ENCODE measurements at places on chromosomes 5 and 9.

DNA sequence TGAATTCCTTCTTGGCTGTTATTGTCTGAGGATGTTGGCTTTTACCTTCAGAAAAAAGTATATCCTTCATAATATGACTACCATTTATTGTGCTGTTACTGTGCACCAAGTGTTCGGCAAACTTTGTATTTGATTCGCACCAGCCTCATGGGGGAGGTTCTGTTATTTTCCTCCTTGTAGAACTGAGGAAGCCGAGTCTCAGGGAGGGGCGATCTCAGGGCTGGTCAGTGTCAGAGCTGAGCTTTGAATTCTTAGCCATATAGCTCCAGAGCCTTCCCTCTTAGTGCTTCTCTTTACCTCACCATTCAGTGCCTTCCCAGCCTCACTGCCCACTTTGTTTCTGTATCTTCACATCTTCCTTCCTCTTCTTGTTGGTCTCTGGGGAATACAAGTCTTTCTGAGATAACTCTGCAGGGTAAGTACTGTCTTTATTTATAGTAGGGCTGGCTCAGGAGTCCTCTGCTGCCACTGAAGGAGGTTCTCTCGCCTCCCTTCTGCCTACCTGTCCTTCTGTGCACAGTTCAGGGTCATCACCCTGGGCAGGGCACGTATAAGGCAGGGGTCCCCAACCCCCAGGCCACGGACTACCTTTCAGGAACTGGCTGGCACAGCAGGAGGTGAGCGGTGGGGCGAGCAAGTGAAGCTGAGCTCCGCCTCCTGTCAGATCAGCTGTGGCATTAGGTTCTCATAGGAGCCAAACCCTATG, 48.4 kb downstream of the GALNT10 start:
- no peak for DNase-seq

- DNase-seq, result no peak
These were observed 39.0 kb upstream of the EXOC3 start for GRCh38 chr5:403995-404394.

GRCh38 chr9:105243015-105243686, 1.3 kb upstream of the SLC44A1 start:
- no peak for DNase-seq

DNA sequence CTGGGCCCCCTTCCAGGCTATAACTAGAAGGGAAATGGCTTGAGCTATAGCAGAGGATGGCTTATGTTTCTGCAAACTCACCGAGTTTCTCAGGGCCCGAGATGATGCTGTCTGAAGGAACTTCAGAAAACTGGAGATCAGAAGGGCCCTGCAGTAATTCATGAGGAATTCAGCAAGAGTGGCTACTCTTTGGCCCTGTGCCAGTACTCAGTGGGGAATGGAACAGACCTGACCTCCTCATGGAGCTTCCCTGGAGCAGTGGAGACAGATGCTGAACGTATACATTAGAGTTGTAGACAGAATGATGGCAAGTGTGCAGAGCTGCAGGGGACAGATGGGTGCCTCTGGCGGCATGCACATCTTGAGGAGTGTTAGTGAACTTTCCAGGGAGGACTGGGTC, 17.3 kb upstream of the SMIM32 start:
- no peak for DNase-seq

DNA sequence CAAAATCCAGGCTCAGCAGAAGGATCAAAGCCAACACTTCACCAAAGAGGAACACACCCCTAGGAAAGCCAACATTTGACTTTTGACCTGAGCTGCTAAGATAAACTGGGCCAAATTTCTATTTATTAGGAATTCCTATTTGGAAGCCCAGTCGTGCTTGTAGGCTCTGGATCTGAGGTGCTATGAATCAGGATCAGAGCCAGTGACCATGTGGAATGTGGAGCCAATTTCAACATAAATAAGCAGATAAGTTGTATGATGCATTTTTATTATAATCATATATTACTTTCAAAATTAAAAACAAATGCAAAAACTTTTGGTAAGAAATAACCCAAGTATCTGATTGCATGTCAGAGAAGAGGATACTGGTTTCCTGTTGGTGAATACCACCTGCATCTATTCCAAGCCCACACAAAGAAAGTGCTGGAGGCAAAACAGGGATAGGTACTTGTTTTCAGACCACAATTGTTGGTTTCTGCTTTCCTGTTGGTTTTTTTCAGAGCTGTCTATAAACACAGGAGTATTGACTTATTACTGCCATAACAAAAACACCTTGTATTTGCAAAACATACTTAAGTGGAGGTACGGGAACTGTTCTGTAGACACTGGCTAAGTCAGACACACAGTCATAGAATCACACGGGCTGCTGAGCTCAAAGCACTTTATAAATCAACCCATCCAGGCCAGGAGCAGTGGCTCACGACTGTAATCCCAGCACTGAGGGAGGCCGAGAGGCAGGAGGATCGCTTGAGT, 52.8 kb downstream of the ARL15 start:
- peak; percentile 5 for DNase-seq

DNA sequence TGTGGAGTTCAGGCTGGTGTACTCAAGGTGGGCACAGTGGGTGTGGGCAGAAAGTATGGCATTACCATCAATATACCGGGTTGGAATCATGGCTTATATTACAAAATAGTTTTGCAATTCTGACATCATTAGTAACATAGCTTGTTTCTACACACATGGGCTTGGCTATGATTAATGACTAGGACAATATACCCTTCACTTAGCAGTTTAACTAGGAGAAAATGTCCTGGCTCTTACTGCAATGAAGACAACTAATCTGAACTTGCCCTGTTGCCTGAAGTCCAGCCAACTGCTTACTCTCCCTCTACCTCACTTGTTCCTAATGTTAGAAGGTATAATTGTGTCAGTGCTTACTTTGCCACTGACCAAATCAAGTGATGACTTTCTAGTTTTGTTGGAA, 612.5 kb downstream of the EFNA5 start:
- DNase-seq, result no peak

- DNase-seq, result no peak
These were observed 63.4 kb downstream of the NR6A1 start for GRCh38 chr9:124707666-124708065.

- DNase-seq, result no peak
These were observed 148.5 kb downstream of the PHF2 start for GRCh38 chr9:93724852-93725251.

DNA sequence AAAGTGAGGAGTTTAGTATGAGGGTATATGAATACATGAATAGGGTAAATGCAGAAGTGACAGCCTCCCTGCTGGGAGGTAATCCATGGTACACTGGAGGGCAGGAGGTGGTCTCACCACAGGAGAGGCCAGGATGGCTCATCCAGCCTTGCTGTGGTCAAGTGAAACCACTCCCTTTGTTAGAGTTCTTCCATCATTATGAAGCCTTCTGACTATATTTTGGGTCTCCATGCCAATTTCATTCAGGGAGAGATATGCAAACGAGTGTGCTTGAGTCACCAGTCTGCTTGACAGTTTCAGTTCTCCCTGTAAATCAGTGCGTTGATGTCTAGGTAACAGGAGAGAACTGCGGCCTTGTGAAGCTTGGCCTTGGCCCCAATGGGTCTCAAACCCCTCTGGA, 16.4 kb downstream of the PPP3R2 start:
- DNase-seq, result no peak

DNA sequence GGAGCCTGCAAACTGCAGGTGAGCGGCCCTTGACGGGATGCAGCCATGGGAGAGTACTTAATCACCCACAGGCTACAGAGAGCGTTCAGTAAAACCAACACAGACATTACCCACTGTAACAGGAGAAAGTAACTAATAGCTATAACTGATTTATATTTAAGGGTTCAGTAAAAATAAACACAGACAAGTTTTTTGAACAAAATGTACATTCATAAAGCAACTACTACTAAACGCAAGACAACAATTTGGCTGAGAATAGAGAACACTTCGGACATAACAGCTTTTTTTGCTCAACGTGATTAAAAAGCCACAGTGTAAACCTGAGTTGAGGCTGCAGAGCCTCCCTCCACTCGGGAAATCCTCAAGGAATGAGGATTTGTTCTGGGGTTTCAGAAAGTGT, 61.7 kb downstream of the LIFR start:
- DNase-seq, result no peak

DNA sequence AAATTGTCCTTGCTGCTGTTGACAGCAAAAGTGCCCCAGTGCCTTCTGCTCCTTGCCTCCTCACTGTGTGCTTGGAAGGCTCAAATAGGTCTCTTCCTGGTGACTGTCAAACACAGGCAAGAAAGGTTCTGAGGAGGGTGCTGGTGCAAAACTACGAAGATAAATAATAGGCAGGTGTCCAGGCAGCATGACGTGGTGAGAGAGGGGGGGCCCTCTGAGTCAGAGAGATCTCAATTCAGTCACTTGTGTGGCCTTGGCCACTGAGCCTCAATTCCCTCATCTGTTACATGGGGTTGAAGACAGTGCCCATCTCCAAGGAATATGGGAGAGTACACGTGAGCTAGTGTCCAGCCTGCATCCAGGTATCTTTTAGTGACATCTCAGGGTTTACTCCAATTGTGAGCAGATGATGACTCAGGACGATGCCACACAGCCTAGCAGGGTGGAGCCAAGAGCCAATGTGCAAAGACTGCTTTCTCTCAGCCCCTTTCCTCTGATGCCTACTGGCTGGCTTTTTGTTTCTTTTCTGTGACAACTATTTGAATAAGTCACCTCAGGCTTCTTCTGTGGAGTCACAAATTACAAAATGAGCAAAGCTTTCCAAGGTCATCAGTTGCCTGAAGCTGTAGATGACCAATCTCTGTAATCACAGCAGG, 29.7 kb upstream of the SMIM32 start:
- DNase-seq, result no peak

DNA sequence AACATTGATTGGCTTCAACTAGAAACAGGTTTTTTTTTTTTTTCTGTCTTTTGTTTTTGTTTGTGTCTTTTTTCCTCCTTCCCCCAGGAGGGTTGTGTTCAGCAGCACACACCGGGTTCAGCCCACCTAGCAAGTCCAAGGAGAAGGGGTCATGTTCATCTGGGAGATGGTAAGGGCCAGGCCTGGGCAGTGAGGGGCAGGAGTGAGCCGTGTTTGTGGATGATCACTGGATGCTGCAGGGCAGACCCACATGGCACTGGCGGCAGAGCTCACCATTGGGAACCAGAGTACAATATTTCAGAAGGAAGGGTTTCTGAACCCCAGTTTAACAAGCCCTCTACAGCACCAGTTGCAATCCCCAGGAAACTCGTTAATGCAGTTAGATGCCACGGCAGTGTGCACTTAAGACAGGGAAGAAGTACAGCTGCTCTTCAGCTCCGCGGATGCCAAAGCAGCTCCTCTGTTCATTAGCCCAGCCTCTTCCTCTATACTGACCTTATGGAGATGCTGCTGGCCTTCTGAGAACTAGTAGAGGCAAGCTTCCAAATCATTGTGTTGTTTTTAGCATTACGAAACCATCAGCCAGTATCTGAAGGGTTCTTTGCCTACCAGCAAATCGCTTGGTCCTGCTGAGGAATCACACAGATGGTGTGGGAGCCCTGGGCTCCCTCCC, 508.2 kb upstream of the WWC1 start:
- no peak for DNase-seq

GRCh38 chr9:112218908-112219307, 43.8 kb upstream of the SUSD1 start:
- DNase-seq, result no peak

DNA sequence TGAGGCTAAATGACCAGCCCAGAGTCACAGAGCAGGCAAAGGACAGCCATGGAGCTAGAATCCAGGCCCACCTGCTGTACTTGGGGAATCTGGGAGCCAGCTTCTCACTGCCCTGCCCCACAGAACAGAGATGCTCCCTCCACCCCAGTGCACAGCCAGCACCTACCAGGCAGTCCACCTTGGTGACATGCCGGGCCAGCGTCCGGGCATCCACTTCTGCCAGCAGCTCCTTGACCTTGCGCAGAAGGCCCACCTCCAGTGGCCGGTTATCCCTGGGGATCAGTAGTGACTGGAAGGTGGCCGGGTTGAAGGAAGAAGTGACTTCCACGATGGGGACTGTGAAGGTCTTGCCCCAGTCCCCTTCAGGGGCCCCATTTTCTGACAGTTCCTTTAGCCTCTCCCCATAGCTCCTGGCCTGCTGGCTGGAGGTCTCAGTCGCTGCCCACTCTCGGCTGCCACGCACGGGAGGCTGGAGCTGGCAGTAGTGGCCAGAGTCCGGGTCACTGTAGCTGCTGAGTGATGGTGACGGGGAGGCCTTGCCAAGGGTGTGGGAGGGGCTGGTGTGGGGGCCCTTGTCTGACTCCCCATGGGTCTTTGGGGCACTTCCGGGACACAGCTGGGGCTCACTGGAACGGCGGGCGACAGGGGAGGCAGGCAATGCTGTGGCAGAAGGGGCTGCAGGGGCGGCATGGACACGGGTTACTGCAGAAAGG, 9.5 kb upstream of the TOR2A start:
- no peak for DNase-seq

- no peak for DNase-seq
These were observed 298.2 kb downstream of the CD180 start for GRCh38 chr5:66898241-66898995.

GRCh38 chr9:127485995-127486394, 34.7 kb downstream of the LRSAM1 start:
- no peak for DNase-seq

- DNase-seq, result no peak
These were observed 10.4 kb upstream of the CMBL start for GRCh38 chr5:10317825-10318682.

- no peak for DNase-seq
These were observed 13.6 kb upstream of the AKNA start for GRCh38 chr9:114401344-114401743.

DNA sequence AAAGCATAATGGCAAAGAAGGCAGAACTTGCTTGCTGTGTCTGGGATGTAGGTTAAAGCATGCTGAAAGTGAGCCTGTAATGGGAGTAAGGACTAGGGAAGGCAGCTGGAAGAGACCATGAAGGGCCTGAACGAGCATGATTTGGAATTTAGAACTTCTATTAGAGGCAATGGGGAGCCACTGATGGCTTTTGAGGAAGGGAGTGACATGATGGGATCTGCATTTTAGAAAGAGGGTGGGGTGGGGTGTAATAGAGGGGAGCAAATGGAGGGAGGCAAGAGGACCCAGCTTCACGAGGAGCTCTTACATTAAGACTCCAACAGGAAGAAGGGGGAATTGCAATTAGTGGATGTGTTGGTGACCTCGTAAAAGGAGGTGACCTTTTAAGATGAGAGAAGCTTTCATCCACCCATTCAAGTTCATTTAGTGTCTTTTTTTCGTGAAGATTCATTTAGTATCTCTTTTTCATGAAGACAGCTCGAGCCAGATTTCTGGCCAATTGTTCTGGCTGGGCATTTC, 13.6 kb upstream of the GABRP start:
- DNase-seq, result no peak

DNA sequence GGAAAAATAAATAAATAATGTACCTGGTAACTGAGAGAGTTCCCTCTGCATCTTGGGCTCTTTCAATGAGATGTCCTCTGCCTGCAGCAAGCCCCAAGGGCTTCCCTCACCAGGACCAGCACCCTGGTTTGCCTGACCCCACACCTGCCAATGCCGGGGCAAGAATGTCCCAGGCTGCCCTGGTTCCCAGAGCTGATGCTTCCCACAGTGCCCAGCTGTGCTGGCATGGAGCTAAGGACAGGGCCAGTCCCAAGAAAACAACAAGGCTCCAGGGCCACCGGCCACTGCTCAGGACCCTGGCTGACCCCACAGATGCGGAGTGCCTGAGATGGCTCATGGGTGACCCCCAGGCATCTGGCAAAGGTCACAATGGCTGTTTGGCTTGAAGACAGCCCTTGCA, 123.5 kb downstream of the KCNIP1 start:
- no peak for DNase-seq

All from NCI-H2081 (cell line).